HFFc6 (cell line): ENCODE measurements at places on chromosomes 7 and 10.

- peak; percentile 56 for DNase-seq
Observed at GRCh38 chr10:61643316-61643751, 19.4 kb upstream of the CABCOCO1 start.

- no peak for DNase-seq
Observed at GRCh38 chr10:125999694-126000093, 103.3 kb downstream of the FANK1 start.

GRCh38 chr7:50142425-50143017, 49.5 kb upstream of the ZPBP start:
- DNase-seq: no peak

GRCh38 chr10:69629519-69629896, 539 bp upstream of the FAM241B start:
- DNase-seq: no peak

DNA sequence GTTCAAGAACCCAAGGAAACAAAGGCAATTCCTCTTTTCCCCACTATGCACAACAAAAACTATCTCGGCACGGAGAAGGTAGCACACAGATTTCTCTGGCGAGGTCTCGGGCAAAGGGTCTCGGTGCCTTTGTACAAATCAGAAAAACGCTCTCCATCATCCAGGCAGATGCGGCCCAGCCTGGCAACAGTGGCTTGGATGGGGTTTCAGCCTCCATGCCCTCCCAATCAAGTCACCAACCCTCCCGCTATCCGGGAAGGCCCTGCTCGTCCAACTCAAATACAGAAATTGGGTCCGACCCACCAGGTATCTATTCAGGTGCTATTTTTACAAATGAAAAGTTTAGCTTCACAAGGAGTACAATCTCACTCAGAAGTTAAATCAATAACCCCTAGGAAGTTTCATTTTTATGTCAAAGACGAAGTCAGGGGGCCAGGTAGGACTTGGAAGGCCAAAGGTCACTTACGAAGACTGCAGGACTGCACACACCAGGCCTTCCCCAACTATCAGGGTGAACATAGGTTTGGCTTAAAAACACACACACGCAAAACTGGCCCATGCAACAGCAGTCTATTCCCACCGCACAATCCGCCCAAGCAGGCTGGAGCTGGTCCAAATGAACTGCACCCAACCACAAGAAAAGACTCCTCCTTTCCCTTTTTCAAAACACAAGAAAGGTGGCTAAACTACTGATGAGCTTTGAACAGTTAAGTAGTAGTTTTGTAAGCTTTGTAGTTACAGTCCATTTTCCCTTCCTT, 43.0 kb downstream of the GNA12 start:
- DNase-seq: no peak
